ENCODE measurements at places on chromosomes 5 and 9.

- no peak for DNase-seq
These were observed 269.9 kb upstream of the PAPPA start for GRCh38 chr9:115883467-115884329.

- DNase-seq, result no peak
These were observed 38.4 kb downstream of the EXOC3 start for GRCh38 chr5:481347-481746.

- DNase-seq, result no peak
These were observed 8.0 kb downstream of the SH3RF2 start for GRCh38 chr5:145944328-145944727.

DNA sequence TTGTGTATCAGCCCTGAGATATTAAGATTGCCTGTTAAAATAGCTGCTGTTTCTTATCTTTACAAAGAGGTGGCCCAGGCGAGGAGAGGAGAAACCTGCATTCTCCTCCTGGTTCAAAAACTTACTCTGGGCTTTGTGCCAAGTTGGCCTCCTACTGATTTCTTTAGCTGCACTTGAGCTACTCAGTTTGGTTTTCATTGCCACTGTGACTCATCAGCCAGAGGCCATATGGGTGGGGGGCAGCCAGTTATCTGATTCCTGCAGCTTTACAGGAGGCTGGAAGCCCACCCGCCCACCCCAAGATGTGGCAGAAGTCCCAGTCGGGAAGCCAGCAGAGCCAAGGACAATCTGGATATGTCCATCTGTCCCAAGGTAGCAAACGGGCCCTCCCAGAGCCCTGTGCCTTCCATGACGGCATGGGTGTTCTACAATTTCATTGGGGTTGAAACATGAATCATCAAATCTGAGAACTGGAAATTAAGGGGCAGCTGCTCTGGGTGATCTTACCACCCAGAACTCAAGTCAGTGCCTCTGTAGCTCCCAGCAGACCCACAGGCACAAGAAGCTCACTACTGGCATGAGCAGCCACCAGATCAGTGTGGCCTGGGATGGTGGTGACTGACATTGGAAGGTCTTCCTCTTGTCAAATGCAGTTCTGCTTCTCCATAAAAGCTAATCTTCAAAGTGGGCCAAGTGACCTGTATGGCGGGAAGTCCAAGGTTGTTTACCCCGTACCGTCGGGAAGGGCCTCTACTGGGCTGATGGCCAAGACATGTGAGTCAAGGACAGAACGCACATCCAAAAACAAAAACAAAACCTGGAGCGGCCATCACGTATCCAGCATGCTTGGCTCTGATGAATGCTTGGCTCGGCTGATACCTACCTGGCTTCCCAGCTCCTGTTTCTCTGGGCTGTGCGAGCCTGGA lies 15.6 kb downstream of the FCN2 start:
- peak; percentile 10 for DNase-seq

DNA sequence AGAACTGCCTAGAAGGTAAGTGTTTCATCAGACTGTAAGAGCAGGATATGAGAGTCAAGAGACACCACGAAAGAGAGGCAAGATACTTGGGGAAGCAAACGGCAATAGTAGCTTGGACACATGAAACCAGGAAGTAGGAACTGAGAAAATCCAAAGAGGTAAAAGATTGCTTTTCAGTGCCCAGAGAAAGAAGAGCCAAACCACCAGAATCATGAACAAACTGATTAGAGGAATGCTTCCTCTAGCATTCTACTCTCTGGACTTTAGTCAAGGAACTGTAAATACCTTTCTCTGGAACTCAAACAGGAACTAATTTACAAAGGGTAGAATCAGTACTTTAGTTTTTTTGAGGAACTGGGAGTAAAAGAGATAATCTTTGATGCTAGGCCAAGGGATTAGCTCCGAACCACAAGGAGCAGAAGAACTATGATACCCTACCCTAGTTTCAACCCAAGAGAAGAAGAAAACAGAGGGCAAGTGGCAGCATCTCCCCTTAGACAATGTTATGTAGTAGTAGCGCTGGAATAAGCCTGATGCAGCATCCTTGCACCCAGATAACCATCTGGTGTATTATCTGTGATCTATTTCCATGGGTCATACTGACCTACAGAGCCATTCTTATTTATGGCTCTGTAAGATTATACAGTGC lies 41.3 kb downstream of the EFCAB9 start:
- no peak for DNase-seq

DNA sequence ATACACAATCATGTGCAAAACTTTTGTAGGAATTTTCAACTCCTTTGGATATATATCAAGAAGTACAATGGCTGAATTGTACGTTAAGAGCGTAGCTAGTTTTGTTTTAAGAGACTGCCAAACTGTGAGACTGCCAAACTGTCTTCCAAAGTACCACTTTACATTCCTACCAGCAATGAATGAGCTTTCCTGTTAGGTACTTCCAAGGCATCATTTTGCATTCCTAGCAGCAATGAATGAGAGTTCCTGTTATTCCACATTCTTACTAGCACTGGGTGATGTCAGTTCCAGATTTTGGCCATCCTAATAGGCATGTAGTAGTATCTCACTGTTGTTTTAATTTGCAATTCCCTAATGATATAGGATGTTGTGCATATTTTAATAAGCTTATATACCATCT lies 219.3 kb downstream of the KCNN2 start:
- no peak for DNase-seq

DNA sequence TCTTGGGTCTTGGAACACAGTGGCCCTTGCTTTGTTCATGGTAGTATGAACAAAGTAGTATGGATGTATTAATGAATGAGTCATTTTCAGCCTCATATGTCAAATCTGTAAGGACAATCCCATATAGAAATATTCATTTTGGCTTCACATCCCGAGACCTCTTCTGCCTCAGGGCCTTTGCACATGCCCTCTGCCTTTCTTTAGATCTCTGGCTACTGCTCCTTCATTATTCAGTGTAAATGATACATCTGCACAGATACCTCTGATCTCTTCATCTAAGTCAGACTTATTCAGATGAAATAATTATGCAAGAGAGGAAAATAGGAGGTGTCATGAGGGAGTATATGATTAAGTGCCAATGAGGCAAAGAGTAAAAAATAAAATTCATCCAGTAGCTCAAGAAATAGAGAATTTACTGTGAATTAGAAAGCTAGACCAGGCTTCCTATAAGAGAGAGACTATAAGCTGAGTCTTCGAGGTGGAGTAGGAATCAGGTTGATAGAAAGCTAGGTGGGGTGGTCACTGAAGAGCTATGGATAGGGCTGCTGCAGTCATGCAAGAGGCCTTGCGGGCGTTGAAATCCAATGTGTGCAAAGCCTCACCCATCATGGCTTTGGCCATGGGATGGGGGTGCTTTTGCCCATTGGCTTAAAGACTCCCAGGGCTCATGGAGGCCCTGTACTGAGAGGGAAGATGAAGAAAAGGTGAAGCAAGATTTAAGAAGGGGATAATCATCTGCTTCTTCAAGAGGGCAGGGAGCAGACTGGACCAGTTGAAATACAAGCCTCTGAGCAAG lies 3.7 kb upstream of the TTLL11 start:
- DNase-seq, result no peak

DNA sequence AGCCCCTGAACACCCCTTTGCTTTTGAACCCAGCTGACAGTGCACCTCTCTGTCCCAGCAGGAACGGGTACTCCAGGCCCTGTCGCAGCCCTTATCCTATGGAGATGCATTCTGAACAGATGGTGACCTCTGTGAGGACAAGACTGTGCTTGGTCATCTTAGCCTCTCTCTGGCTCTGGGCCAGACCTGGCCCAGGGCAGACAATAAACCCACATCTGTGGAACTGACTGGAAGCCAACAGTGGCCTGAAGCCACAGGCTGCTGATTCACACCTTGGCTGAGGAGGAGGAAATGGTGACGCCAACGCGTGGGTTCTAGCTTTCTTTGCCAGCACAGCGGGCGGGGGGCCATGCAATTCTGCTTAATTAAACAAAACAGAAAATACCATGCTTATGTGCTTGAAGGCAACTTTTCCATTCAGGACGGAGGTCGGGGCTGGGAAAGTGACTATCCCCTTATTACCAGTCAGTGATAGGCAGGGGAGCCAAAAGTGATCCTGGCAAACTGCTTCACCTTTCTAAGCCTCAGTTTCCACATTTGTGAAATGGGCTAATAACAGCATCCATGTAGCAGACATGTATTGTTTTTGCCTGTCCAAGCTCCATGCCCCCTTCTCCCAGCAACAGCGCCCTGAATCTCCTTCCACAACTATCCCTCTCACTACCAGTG lies 10.8 kb downstream of the SH3PXD2B start:
- DNase-seq, result peak; percentile 83

DNA sequence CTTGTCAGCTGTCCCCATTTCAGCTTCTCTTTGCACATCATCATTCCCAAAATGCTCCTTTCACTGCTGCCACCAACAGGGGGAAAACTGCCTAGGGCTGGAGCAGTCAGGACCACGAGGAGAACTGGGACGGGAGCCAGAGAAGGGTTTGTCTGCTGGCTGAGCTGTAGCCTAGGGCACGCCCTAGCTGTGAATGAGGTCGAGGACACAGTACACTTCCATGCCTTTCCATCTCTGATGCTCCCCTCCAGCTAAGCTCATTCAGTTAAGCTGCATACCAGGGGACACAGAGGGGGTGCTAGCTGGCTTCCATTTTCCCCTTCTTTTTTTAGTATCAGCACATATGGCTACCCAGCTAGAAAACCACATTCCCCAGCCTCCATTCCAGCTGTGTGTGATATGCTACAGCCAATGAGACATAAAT lies 64.7 kb downstream of the STK10 start:
- no peak for DNase-seq

GRCh38 chr9:77763566-77763965 lies 115.4 kb upstream of the GNA14 start:
- no peak for DNase-seq

DNA sequence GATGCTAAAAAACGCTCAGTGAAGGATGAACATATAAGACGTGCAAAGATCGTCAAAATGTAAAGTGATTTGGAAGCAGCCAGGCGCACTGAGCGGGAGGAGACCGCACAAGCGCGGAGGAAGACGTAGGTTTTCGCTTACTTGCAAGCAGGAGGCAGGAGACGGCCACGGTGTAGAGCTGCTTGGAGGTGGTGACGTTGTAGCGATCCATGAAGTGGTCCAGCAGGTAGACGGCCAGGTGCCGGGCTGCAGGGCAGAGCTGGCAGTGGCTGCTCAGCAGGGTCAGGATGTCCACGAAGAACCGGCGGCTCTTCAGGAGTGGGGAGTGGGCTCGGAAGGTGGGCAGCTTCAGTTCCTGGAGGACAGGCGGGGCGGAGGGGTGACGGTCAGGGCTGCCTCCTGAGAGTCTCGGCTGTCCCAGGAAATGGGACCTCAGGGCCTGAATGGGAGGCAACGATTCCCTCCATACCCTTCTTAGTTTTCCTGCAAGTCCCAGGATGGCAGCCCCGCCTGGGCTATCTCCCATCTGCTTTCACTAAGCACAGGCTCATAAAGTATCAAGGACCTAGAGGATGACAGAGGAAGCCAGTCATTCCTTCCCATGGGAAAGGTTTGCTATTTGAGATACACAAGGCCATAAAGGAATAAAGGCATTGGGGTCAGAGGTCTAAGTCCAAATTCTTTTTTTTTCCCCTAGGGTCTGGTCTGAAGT lies 31.8 kb downstream of the CCNJL start:
- no peak for DNase-seq

DNA sequence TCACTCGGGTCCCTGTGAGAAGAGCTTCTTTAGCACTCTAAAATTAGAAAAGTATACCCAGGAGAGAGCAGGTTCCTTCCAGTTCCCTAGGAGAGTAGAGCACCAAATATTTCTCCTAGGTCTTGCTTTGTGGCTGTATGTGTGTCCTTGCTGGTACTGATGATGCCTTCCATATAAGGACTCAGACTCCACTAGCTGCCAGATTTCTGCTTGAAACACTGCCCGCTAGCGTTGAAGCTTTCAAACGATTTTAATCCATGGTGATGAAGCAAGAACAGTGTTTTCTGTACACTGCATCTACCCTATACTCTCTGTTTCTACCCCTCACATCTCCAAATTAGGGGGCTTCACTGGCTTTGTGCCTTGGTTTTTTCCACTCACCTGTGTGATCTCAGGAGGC lies 2.4 kb upstream of the SMC2 start:
- no peak for DNase-seq

DNA sequence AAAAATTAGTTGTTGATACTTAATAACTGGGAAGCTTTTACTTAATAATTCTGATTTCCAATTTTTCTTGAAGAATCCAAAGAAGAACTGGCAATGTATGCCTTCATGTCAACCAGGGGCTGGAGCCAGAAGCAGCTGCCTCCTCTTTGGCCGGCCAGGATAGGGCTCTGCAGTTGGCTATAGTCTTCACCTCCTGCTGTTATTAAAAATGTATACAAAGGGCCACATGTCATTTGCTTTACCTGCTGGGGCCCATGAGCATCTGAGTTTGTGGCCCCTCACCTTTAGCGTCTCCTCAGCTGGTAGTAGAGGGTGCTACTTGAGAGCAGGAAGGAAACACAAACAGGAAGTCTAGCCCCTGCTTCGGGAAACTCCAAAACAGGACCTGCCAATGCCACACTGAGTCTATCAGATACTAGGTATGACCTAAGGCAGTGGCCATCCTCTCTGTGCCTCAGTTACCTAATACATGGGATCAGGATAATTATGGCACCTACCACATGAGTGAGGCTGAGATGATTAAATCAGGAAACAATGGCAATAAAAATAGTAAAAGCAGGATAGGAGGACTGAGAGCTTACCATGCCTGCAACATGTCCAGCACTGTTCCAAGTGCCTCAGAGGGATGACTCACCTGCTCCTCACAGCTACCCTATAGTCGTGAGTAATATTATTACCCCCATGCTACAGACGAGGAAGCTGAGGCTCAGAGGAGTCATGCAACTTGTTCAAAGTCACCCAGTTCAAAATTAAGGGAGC lies 21.3 kb downstream of the CCDC69 start:
- no peak for DNase-seq

DNA sequence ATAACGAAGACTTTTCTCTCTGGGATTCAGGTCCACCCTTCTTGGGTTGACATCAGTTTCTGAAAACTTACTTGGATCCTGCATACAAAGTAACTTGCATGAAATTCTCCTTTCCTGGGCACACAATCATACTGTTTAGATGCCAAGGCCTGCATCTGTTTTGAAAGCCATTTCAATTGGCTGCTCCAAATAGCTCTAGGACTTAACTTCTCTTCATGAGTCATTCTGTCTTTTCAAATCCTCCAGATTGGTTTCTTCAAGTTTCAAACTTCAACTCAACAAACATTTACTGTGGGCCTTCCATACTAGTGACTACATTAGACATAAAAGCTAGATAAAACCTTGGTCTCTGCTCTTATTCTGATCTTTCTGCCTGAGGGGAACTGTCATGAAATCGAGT lies 54.8 kb upstream of the HMHB1 start:
- DNase-seq, result no peak

DNA sequence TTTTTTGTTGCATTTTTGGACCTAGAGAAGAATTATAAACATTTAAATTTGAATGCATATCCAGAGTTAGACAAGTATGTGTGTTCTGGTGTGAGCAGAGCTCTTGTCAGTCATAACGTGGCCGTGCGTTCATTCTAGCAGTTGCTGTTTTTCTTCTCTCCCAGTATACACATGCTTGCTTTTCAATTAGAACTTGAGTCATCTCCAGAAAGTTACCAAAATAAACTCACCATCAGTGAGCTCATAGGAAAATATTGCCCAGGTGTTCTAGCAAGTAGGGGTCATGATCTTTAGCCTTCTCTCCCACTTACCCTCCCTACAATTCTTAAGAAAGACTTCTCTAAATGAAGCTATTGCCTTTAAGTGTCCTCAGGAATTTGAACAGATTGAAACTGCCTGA lies 247.5 kb upstream of the TUT7 start:
- DNase-seq, result no peak

GRCh38 chr5:129461711-129462332 lies 1.7 kb downstream of the ADAMTS19 start:
- no peak for DNase-seq
